ENCODE measurements at places on chromosomes 6 and 20.

GRCh38 chr6:155853011-155853410 lies 397.4 kb upstream of the NOX3 start:
- no peak for DNase-seq

DNA sequence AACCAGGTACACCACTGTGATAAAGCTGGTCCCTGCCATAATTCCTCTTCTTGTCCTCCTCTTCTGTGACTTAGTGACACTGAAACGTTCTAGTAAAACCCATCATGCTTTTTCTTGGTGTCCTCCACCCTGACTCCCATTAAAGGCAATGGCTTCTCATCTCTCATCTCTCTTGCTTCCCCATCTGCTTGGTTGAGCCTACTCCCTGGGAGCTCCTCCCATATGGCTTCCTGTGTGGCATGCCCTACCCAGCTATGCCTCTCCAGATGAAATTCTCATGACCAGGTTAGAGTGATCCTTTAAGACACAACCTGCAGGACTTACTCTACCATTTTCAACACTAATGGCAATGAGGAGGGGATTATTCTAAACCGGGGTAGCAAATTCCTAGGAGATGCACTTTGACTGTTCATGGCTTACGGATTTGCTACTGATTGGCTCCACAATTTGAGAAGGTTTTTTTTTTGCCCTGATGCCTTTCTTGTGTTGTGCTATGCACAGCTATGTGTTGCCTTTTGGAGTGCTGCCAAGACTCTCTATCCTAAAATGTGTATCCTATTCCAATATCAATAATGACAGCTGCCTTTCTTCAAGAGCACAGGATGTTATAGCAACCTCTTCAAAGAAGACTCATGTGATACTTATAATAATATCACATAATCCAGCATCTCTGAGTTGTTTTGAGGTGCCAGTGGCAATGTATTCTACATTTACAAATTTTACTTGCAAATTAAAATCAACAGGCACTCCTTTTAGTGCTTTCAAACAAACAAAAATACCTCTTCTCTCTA lies 6.1 kb downstream of the SIRPG start:
- no peak for DNase-seq

- DNase-seq, result no peak
Observed at GRCh38 chr6:100468016-100468622, 3.4 kb upstream of the SIM1 start.

- DNase-seq, result no peak
Observed at GRCh38 chr20:32635764-32636163, 38.0 kb downstream of the C20orf203 start.

- peak; percentile 70 for DNase-seq
Observed at GRCh38 chr6:3001773-3002293, 2.1 kb downstream of the NQO2 start.

GRCh38 chr20:48725555-48725991 lies 102.2 kb downstream of the PREX1 start:
- peak; percentile 54 for DNase-seq

- DNase-seq, result peak; percentile 43
Observed at GRCh38 chr20:35742741-35743523, 872 bp upstream of the RBM39 start.

GRCh38 chr20:47989957-47990356 lies 204.7 kb upstream of the SULF2 start:
- DNase-seq, result no peak

GRCh38 chr6:134477991-134478635 lies 160.2 kb upstream of the SGK1 start:
- peak; percentile 13 for DNase-seq

GRCh38 chr20:63293871-63294535 lies 1.0 kb downstream of the COL20A1 start:
- DNase-seq, result no peak

DNA sequence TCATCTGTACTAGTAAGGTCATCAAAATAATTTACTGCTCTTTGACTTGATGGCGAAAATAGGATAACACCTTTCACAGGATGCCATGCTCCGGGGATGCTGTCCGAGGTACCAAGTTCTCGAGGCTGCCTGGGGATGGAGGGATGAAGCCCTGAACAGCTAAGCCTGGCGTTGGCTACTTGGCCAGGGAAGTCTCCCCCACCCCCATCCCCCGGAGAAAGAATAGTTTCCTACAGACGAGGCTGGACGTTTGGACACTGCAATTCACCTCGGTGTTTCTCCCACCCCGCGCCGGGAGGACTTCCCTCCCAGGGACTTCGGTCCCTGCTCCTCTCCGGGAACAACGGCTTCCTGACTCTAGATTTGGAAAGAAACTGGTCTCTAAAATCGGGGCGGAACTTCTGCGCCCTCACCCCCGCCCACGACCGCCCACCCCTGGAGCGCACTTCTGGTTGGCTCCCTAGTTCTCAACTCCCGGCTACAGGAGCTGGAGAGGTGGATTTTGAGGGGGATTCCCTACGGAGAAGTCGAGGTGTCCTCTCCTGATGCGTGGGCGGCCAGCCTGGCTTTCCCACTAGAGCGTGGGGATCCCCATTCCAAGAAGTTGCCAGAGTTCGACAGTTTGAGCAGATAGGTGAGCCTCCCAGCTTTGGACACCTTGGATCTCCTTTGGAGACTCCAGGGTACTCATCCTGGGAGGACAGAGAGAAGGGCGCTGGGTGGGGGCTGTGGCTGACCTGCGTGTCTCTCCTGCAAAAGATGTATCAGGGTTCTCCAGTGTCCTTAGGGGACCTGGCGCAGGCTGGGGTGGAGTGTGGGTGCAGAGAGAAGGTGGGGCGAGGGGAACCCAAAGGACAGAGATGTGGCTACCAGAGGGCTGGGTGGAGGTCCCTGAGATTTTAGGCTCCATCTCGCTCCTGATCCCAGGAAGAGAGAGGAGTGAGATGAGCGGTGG lies 1.1 kb downstream of the PCSK2 start:
- peak; percentile 1 for DNase-seq
